ENCODE measurements at places on chromosomes 3 and 15.

- no peak for DNase-seq
Observed at GRCh38 chr3:169746924-169747323, 17.9 kb downstream of the TERC start.

GRCh38 chr3:169363318-169364265 is 299.9 kb downstream of the MECOM start:
- no peak for DNase-seq

DNA sequence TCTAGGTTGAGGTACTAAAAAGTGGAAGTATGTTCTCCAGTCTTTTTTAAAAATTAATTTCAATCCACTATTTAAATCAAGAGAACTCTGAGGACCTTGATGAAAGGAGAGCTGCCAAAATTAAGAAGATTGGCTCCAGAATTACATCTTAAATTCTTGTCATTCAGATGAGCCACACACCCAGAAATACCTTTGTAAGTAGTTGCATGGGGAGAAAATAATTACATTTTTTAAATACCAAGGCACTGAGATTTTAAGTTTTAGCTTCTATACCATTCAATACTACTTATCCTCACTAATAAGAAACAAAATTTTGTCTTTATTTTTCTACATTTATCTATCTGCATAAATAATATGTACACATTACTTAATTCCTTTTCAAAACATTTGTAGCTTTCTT is 1132.8 kb downstream of the OTOL1 start:
- DNase-seq: no peak

DNA sequence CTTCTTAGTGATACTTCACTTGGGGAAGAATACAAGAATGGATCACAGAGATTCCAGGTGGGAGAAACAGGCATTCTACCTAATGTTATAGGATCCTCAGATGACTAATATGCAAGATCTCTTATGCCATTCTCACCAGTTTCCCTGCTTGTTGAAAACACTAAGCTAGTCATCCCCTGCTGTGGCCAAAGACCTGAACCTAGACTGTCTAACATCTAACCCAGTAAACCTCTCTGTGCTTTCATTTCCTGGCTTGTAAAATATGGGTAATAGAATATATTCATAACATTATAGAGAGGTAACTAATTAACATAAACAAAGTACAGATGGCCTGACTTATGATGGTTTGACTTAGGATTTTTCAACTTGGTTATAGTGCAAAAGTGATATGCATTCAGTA is 776.3 kb downstream of the TUSC7 start:
- no peak for DNase-seq

DNA sequence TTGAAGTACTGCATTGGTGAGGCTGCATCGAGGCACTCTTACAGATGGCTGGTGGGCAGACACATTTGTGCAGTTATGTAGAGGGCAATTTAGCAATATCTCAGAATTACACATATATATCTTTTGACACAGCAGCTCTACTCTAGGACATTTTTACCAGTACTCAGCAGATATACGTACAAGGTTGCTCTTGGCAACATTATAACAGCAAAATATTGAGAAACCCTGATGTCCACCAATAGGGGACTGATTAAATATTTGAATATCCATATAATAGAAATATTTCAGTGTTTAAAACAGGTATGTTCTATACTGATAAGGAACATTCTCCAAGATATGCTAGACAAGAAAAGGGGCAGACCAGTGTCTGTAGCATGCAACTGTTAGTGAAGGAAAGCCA is 7.9 kb upstream of the FBXO22 start:
- DNase-seq: no peak

DNA sequence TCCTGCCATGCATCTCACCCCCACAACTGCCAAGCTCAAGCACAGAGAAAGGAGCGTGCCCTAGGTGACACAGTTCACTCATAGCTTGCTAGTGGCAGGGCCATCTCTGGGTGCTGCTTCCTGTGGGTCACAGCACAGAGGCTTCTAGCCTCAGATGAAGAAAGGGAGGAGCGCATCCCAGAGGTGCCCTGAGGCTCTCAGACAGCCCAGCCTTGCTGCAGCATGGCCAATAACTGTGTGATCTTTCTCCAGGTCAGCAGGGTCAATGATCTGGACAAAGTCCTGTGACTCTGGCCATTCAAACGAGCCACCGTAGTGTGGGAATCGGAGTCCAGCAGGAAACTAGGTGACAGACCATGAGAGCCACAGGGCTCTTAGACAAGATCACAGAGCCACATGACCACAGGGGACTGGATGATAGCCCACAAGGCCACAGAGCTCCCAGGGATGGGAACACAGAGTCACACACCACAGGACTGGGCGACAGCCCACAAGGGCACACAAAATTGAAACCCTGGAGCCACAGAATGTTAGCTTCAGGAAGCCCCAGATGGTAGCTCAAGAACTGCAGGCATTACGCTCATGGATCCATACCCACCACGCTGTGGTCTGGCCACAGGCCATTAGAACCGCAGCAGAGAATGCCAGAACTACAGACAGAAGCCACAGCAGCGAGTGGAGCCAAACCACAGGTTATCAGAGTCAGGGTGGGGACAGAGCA is 25.9 kb upstream of the GRIP2 start:
- DNase-seq: no peak

DNA sequence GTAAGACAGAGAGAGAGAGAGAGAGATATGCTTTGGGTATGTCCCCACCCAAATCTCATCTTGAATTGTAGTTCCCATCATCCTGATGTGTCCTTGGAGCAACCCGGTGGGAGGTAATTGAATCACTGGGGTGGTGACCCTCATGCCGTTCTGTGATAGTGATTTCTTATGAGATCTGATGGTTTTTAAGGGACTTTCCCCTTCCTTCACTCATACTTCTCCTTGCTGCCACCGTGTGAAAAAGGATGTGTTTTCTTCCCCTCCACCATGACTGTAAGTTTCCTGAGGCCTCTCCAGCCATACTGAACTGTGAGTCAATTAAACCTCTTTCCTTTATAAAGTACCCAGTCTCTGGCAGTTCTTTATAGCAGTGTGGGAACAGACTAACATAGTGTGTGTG is 60.3 kb downstream of the EOMES start:
- no peak for DNase-seq

DNA sequence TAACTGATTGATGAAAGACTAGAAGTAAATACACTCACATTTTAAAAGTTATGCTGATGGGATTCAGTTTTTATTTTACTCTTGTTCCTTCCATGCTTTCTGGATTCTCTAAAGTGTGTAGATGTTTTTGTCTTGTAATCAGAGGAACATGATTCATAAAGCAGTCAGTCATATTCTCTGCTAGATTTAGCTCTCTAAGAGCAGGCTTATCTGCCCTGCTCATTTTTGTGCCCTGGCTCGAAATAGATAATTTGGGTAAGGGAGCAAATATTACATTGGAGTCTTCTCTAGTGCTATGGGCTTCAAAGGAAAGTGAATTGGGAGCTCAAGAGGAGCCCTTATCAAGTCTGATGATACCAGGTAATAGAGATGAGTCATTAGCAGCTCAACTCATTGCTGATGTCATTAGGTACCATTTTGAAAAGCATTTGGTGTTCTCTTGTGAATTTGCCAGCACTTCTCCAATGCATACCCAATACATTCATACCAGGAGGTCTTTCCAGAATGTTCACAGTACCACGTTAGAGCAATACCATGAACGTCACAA is 27.7 kb downstream of the SACM1L start:
- DNase-seq: no peak
